Stimulated activated CD8-positive, alpha-beta memory T cell treated with anti-CD3 and anti-CD28 coated beads, Interleukin-4, amount 100 ng/mL, for 1 hour (primary cell): ENCODE measurements at places on chromosomes 13 and 19.

GRCh38 chr19:39078436-39079200, 5.5 kb upstream of the ACP7 start:
- no peak for DNase-seq

GRCh38 chr19:19508217-19508616, 7.1 kb downstream of the TSSK6 start:
- no peak for DNase-seq

GRCh38 chr13:94829837-94830365, 117.6 kb upstream of the SOX21 start:
- DNase-seq: no peak

- no peak for DNase-seq
These were observed 45.7 kb upstream of the ZNF730 start for GRCh38 chr19:23071147-23071511.

GRCh38 chr13:59495299-59495698, 668.4 kb downstream of the DIAPH3 start:
- no peak for DNase-seq

DNA sequence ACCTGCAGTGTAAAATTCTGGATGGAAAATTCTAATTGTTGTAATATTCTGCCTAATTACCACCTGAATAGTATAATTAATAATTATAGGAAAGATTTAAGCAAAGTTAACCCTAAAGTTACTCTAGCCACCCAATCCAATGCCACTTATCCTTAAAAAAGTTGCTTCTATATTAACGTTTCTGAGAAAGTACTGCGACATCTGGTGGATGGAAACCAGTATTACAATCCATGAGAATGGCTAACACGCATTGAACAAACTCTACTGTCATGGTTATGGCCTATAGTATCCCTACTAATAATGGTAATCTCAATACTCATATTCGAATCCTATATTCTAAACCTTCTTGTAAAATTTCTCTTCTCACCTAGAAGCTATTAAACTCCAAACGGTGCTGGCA, 1551.8 kb downstream of the SLITRK1 start:
- DNase-seq: no peak

- DNase-seq: no peak
These were observed 328.7 kb downstream of the SPRY2 start for GRCh38 chr13:80012251-80012650.

DNA sequence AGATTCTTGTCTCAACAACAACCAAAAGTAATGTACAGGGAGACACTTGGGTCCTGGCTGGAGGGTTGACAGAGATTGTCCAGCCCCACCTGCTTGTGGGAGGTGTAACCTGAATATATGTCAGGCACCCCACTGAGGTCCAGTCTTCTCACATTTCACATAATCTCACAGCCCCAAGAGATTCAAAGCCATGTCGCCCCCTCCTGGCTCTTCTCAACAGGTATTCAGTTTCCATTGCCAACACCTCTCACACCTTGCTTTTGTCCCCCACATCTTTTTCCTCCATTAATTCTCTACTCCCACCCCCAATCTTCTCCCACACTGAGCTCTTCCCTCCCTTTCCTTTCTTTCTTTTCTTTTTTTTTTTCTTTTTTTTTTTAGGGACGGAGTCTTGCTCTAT, 11.2 kb downstream of the UNC13A start:
- DNase-seq: no peak

DNA sequence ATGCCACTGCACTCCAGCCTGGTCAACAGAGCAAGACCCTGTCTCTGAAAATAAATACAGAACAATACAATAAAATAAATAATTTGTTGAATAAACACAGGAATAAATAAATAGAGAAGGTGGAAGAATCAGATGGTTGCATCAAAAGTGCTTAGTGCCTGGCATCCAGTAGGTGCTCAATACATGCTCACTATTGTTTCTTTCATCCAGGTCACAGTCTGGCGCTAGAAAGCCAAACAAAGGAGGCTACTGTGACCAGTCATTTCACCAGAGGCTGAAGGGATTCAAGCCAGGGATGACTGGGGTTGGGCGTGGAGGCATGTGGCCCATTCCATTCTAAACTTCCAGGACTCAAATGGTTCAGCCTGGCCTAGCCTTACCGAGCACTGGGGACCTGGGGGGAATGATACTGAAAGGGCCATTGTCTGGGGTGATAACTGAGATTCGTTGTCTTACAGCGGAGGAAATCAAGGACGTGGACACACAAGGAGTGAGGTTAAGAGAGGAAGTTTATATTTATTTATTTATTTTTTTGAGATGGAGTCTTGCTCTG, 3.6 kb upstream of the NDUFB7 start:
- DNase-seq: no peak

DNA sequence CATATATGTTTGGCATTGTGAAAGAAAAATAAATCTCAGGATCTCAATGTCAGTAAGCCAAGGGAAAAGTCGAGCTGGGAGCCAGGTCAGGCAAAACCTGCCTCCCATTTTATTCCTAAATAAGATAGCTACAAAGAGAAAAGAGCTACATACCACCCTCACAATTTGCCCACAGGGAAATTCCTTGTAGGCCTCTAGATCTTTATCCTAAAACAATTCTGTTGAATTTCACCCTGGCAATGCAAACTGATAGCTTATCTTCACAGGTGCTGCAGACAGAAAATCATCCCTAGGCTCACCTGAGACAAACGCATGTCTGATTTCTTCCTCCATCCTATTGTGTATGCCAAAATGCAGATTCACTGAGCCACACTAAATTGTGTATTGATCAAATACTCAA, 2587.1 kb downstream of the PCDH9 start:
- no peak for DNase-seq

- no peak for DNase-seq
These were observed 43.5 kb upstream of the NPAS1 start for GRCh38 chr19:46975925-46976782.

- DNase-seq: no peak
These were observed 14.6 kb downstream of the AP2A1 start for GRCh38 chr19:49781394-49781793.

DNA sequence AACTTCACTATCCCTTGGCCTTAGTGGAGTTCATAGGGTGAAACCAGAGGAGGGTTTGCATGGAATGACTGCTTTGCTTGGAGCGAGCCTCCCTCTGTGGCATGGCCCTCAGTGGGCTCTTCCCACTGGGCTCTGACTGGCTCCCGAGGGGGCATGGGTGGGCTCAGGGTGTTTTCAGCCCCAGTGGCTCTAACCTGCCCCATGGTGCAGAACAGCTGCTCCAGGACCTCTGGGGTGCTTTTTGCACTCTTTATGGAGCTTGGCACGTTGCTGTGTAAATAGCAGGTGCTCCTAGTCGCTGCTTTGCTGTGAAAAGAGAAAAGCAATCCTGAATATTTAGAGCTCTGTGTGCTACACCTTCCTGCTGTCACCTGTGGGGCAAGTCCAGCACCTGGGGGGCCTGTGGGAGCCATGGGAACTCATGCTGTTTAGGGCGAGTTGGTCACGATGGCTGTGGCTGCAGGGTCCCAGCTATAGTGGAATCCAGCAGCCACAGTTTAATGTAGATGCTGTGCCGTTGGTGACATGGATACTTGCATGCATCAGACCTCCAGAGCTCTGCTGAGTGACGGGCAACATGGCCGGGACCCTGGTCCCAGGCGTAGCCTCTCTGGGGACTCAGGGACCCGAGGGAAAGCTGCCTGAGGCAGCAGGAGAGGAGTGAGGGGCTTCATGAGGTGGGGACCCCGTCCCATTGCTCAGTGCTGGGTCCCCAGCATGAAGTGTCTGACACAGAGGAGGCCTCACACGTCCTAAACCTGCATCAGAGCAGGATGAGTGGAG, 14.3 kb upstream of the MCF2L start:
- DNase-seq: no peak

DNA sequence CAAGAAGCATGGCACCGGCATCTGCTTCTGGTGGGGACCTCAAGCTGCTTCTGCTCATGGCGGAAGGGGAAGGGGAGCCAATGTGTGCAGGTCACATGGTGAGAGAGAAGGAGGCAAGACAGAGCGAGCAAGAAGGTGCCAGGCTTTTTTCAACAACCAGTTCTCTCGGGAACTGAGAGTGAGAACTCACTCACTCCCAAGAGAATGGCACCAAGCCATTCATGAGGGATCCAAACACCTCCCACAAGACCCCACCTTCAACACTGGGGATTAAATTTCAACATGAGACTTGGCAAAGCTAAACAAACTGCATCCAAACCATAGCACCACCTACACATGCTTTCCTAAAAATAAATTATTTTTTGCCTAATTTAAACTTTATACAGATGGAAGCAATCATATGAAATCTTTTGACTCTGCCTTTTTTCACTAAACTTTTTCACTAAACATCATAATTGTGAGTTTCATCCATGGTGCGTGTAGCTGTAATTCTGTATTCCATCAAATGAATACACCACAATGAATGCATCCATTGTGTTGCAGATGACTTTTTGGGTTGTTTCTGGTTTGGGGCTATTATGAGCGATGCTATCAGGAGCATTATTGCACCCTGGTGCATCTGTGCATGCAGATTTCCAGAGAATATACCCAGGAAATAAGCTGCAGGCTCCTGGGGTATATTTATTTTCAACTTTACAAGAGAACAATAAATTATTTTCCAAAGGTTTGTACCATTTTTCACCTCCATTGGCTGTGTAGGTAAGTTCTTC, 14.6 kb upstream of the IPO5 start:
- no peak for DNase-seq

DNA sequence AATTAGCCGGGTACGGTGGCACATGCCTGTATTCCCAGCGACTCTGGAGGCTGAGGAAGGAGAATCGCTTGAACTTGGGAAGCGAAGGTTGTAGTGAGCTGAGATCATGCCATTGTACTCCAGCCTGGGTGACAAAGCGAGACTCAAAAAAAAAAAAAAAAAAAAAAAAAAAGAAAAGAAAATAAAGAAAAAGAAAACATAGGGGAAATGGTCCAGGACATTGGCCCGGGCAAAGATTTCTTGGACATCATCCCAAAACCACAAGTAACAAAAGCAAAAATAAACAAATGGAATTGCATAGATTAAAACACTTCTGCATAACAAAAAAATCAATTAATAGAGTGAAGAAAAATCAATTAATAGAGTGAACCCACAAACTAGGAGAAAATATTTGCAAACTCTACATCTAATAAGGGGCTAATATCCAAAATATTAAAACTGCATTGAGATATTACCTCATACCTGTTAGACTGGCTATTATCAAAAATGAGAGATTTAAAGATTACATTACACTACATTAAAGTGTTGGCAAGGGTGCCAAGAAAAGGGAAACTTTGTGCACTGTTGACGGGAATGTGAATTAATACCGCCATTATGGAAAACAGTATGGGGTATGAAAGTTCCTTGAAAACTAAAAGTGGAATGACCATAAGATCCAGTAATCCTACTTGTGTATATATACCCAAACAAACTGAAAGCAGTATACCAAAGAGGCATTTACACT, 18.5 kb upstream of the ABCC4 start:
- no peak for DNase-seq

- peak; percentile 47 for DNase-seq
These were observed 6.9 kb downstream of the IL4I1 start for GRCh38 chr19:49889687-49890348.

GRCh38 chr13:73835138-73835721, 299.0 kb downstream of the KLF12 start:
- DNase-seq: no peak

DNA sequence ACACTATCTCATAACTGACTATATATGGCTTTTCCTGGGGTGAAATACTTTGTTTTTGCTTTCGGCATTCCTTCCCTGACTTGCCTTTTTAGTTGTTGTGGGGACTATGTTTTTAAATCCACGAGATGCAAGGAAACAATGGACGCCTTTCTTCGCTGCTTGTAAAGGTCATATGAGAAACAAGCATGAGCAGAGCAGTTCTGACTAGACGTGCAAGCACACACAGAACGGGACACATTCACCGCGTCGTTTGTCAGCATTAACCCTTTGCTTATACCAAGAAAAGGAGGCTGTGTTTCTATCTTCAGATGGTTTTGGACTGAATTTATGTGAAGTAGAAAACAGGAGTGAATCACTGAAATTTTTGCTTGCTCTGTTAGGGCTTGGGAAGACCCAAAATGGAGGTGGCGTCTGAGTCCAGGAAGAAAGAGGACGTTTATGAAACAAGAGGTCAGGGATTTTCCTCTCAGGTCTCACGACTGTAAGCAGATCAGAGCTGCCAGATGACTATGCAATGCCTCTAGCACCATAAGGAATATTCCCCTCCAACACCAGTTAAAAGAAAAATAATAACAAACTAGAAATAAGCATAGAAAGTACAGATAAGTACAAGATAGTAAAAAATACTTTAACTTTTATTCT, 358.9 kb downstream of the DLEU7 start:
- no peak for DNase-seq

GRCh38 chr13:32225481-32225931, 89.7 kb downstream of the ZAR1L start:
- no peak for DNase-seq

DNA sequence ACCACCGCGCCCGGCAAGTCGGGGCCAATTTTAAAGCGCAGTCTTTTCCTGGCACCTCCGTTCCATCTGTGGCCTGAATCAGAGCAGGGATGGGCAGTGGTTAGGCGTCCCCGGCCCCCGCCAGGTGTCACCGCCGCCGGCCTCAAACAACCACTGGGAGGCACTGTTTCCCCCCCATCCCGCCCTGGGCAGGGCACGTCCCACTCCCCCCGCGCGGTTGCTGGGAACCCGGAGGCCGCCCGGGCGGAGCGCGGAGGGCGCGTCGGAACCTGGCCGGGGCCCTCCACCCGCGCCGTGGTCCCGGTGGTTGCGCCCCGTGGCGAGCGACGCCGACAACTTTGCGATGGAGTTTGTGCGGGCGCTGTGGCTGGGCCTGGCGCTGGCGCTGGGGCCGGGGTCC, at the start of gene GRIN3B:
GRIN3B (plus strand) TSS at position 325 of the 400 bp plus-strand sequence; CDS start at position 344, 19 bp downstream.
- DNase-seq: no peak

DNA sequence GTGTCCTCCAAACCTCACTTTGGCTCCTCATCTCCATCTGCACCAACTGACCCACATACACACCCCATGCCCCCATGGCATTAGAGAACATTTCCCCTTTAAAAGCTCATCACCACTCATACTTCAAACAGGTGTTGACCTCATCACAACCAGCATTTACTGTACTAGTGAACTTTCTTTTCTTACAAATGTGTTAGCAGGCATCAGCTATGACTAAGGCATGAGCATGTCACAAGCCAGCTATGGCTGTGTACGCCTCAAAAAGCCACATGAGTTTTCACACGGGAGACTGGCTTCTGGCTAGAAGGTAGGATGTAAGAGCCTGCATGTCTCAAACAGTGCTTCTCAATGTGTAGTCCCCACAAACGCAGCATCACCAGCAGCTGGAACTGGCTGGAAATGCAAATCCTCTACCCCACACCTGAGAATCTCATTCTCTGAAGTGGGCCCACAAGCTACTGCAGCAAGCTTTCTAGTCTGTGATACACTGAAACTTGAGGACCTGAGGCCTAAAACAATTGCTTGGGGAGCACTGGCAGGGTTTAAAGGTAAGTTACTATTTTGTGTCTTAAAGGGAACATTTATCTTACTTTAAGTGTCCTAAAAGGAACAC, 66.8 kb downstream of the TUBGCP3 start:
- DNase-seq: no peak

DNA sequence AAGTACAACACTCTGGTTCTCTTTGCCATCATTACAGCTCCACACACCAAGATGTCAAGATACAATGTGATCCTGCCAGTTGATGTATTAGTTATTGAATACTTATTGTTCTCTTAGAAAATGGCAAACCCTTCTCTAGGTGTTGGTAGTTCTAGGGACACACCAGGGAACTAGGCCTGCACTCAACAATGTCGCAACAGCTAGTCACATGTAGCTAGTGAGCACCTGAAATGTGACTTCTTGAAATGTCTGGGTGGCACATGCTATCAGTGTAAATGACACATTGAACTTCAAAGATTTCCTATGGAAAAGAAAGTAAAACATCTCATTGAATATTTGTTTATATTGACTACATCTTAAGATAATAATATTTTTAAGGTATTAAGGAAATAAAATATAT, 49.7 kb downstream of the DACH1 start:
- no peak for DNase-seq
